NCI-H1105 (cell line): ENCODE measurements at places on chromosomes 4 and X.

DNA sequence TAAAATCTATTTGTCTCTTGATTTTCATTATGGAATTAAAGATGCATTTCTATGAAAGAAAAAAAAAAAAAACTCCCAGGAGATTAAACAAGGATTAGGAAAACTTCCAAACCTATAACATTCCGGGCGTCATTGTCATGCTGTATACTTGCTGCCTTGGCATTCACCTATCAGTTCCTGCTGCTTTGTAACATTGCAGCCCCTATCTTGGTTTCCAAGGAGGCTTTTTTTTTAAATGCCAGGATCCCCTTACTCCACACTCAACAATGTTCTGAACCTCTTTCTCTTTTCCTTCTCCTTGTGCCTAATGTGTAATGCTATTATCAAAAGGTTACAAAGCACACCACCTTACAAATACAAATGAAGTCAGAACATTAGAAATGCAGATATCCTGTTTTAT is 20.5 kb upstream of the BEND4 start:
- DNase-seq = no peak

GRCh38 chr4:113776679-113777078 is 15.1 kb upstream of the CAMK2D start:
- no peak for DNase-seq

- no peak for DNase-seq
Observed at GRCh38 chr4:75834095-75834771, 68.0 kb downstream of the PPEF2 start.

GRCh38 chr4:111775556-111776297 is 369.5 kb upstream of the FAM241A start:
- no peak for DNase-seq

DNA sequence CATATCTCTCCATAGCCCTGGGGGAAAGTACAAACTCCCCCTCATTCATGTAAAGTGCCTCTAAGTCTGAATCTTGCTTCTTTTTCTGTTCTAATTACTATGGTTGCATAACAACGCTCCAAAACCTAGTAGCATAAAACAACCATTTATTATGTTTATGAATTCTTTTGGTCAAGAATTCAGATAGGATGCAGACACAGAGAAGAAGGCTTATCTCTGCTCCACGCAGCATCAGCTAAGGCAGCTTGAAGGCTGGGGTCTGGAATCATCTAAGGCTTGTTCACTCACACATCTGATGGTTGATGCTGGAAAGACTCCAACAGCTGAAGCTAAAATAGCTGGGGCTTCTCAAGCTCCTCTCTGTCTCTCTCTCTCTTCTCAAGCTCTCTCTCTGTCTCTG is 564.5 kb downstream of the ZNF674 start:
- no peak for DNase-seq

- no peak for DNase-seq
Observed at GRCh38 chr4:8117278-8117682, 41.3 kb downstream of the ABLIM2 start.

- DNase-seq = no peak
Observed at GRCh38 chr4:146029939-146030710, 91.5 kb upstream of the ZNF827 start.

DNA sequence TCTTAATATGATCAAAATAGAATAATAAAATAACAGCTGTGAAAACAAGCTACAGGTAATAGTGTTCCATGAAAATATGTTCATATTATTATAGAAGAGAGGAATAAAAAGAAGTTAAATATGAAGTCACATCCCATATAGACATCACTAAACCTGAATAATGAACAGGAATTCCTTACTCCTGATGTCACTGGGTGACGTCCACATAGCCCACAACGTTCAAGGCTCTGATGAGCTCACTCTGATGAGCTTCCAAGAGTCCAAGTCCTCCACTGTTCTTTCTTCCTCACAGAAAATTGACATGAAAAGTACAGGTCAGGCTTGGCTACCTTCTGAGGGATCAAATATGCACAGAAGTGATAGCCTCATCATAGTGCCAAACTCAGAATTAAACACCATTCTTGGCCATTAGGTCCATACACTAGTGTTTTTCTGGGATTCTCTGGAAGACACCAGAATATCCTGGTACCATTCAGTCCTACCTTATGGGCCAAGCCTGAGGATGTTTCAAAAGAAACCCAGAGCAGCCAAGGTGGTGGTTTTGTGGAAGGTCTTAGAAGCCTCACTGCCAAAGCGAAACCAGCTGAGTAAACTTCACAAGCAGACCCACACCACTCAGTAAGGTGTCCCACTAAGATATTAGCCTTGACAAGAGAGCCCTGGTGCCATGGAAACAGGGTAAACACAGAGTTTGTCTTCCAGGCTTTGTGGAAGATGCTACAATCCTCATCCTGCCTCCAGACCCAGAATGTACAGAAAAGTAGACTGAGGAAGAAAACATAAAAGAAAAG is 138.4 kb upstream of the HHIP start:
- DNase-seq = no peak

- no peak for DNase-seq
Observed at GRCh38 chr4:61493470-61493869, 293.3 kb downstream of the ADGRL3 start.

DNA sequence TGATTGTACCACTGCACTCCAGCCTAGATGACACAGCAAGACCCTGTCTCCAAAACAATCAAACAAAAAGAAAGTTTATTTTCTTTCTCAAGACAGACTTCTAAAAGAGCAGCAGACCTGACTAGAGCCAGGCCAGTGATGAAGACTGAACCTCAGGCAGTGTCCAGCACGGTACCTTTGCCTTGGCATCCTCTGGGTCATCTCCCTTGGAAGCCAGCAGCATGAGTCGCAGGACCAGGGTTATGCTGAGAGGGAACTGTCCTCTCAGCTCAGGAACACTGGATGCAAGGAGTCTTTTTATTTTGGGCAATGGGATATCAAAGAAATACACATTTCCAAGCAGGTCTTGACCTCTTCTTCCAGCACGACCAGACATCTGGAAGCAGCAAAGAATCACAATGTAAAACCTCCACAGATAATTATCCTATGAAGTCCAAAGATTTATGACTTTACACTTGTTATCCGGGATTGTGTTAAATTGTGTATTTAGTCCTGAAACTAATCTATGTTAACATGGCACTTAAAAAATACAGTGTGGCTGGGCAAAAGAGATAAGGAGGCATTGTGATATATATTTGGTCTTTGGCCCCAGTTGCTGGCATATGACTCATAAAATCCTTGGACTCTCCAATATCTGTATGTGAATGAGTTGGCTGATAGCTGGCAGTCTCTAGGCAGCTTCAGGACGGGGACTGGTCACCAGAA is 66.0 kb upstream of the DDX60 start:
- DNase-seq = no peak

- DNase-seq = no peak
Observed at GRCh38 chrX:16577483-16578029, 72.4 kb upstream of the S100G start.

GRCh38 chr4:186878203-186878776 is 154.6 kb upstream of the FAT1 start:
- no peak for DNase-seq

GRCh38 chr4:42654631-42655268 is 2.2 kb downstream of the ATP8A1 start:
- DNase-seq = no peak

DNA sequence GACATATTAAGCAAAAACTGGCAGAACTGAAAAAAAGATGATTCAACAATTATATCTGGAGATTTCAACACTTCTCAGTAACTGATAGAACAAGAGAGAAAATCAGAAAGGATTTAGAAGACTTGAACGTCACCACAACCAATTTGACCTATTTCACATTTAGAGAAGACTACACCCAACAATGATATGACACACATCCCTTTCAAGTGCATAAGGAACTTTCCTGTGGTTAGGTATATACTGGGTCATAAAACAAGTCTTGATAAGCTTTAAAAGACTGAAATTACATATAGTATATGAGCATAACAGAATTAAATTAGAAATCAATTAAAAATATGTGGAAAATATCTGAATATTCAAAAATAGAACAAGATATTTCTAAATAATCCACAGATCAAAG is 201.2 kb upstream of the HAND2 start:
- DNase-seq = no peak

- DNase-seq = no peak
Observed at GRCh38 chr4:95637043-95637600, 88.3 kb upstream of the UNC5C start.

DNA sequence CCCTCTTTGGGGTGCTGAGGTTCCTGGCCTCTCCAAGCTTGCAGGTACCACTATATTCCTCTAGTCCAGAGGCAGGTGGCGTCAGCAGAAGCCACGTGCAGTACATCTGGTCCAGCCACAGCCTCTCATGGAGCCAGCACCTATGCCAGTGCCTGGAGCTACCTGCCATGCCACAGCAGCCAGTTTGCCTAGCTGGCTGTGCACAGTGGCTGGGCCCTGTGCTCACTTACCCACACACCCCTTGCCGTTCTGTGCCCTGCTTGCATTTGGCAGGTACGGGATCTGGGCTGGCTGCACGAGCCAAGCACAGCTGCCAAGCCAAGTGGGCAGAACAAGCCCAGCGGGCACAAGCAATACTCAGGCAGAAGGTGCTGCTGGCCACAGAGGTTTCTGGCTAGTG is 601.1 kb downstream of the EPHA5 start:
- no peak for DNase-seq

DNA sequence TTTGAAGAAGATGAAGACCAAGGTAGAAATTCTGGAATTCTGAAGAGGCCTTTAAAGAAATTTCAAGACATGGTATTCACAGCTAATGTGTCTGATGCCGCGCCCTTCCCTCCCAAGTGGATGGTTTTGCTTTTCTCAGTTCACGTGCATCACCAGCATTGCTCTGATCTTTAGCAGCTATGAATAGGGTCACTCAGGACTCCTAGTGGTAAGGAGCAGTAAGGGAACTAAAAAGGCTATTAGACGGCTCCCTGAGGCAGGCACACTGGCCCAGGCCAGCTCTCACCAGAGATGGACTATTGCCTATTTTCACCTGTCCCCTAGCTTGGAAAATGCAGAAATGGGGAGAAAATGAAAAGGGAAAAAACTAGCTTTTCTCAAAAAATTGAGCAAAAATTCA is 447.5 kb upstream of the RASGEF1B start:
- no peak for DNase-seq

- no peak for DNase-seq
Observed at GRCh38 chrX:24550166-24550565, 85.1 kb downstream of the PDK3 start.

GRCh38 chr4:7361280-7361895 is 73.3 kb downstream of the PSAPL1 start:
- DNase-seq = no peak

DNA sequence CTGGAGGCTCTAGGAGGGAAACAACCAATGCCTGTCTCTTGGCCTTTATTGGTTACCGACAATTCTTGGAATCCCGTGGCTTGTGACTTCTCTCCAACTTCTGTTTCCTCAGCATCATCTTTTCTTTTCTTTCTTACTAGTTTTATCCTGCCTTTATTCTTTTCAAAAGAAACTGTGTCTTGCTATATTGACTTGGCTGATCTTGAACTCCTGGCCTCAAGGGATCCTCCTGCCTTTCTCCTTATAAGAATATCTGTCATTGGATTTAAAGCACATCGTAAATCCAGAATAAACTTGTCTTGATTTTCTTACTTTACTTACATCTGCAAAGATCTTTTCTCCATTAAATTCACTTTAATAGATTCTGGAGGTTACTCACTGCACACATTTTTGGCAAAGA is 49.9 kb upstream of the UGT2B10 start:
- DNase-seq = no peak

- DNase-seq = no peak
Observed at GRCh38 chr4:80417019-80417418, 81.5 kb downstream of the CFAP299 start.

DNA sequence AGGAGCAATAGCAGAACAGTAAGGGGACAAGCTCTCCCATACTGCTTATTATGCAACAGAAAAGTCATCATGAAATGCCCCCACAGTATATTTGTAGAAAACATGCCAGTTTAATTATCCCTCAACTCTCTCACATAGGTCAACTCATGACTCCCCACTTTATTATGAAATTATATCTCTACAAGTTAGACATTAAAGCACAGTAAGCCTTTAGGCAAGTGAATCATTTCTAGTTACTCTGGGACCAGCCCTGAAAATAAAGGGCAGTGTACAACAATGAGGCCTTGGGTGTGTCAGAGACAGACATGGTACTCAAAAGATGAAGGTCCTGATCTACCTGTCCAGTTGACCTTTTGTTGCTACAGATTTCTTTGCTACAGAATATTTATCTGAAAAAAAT is 191.9 kb downstream of the FBXW7 start:
- no peak for DNase-seq

GRCh38 chr4:134045411-134045810 is 156.2 kb downstream of the PABPC4L start:
- no peak for DNase-seq

GRCh38 chr4:125849869-125850268 is 535.1 kb downstream of the FAT4 start:
- DNase-seq = no peak

GRCh38 chr4:11455201-11455835 is 26.6 kb upstream of the HS3ST1 start:
- peak; percentile 58 for DNase-seq

GRCh38 chr4:36317721-36318120 is 36.3 kb downstream of the DTHD1 start:
- DNase-seq = no peak

- DNase-seq = no peak
Observed at GRCh38 chr4:81648576-81649275, 177.0 kb upstream of the RASGEF1B start.

GRCh38 chrX:139179592-139179991 is 350.9 kb upstream of the F9 start:
- no peak for DNase-seq

DNA sequence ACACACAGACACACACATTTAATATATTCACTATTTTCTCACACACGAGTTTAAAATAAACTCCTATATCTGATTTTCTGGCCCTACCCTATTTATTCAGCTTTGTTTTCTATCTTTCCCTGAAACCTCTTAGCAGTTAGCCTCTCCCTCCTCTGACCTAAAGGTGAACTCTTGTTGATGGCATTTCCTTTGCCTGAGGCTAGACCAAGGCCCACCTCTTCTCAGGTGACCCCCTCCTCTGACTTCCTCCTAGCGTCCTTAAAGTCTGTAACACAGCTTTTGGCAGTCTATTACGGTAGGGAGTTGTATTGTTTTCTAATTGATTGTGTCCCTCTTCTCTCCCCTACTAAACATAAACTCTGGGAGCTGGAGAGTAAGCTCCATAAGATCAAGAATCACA is 1.7 kb upstream of the SRPX2 start:
- DNase-seq = no peak

DNA sequence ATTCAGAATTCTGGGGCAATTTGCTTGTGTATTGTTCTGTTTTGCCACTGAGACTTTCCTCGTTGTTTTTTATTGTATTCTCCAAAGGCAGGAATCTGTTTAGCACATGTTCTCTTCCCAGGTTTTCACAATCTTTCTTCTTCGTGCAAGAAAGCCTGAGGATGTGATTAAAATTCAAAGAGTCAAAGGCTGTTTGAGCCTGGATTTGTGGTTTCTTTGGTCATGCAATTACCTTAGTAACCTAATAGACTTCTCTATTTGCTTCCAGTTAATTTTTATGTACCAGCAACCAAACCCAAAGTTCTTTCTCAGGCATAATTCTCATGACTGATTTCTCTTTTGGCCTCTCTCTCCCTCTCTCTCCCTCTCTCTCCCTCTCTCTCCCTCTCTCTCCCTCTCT is 1420.1 kb upstream of the TENM3 start:
- no peak for DNase-seq
